ENCODE measurements at places on chromosomes 11 and 22.

DNA sequence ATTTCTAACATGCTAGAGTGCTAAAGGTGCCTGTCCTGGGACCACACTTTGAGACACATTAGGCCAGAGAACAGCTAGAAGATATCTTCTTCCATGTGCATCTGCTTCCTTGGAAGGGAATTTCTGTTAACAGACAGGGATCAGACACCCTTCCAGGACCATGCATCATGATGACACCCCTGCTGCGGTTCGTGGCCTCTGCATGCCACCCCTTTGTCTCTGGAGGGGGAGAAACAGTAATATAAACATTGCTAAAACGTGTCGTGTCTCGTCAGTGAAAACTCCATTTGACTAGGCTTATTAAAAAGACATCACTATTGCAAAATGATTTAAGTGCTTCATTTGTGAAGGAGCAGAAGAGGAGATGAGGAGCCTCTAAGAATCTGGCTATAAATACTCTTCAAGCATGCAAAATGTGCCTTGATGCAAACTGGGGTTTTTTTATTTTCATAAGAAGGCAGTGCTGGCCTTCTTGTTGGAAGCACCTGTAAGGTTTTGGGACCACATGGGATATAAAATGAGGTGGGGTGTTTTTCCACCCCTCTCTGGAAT is 141.6 kb downstream of the MYO18B start:
- no peak for DNase-seq

DNA sequence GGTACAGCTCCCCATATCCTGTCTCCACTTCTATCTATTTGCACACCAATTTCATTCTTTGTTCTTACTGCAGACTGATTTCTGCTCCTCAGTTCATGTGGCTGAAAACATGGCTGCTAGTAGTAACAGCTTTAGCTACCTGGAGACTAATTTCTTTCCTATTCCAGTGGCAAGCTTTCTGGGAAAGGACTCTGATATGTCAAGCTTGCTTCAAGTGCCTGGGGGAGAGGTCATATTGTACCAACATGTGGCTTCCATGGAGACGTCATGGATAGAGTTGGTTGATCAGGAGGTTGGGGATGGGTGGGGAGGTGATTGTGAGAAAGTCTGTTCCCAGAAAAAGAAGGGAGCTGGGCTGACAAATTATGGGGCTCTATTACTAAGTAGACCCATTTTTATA is 44.9 kb downstream of the ADM start:
- no peak for DNase-seq

DNA sequence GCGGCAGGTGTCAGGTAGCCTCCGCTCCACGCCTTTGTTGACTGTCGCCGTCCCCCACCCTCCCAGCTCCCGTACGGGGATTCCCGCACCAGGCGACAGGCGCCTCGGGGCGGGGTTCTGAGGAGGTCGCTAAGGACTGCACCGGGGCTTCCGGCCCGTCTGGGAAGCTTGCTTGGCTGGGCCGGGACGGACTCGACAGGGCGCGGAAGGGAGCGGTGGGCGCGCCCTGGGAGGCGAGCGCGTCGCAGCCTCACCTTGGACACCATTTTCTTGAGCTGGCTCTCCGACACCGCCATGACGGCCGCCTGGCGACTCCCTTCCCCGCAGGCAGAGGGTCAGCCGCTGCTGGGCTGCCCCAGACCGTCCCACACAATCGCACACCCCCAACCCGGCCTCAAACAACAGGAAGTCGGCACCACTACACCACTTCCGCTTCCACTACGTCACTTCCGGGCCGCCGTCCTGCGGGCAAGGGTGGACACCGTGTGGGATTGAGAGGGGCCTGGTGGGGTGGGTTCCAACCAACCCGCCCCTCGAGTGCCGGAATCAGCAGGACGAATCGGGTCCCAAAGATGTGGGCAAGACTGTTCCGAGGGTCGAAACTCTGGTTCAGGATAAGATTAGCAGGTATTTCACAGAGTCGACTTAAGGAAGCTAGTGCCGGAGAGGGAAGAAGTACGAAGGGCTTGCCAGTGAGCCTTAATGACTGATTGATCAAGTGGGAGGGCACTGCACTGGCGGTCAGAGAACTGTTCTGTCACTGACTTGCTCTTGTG is at the start of gene TSG101:
Gene TSG101 (minus strand): TSS at position 422 of the 776 bp plus-strand sequence. CDS start 126 bp downstream, at position 296.
- peak; percentile 84 for DNase-seq

GRCh38 chr22:30474683-30475424 is 3.0 kb upstream of the SEC14L3 start:
- DNase-seq = no peak
